Stimulated activated CD8-positive, alpha-beta memory T cell treated with anti-CD3 and anti-CD28 coated beads, Interleukin-15, amount 100 ng/mL, for 24 hours (primary cell): ENCODE measurements at places on chromosomes 7 and 10.

GRCh38 chr7:149716932-149717307 is 56.5 kb downstream of the ZNF467 start:
- DNase-seq, result no peak

- DNase-seq, result no peak
Measured at GRCh38 chr7:2911466-2911865, 67.4 kb upstream of the GNA12 start.

GRCh38 chr7:143046426-143046851 is 5.7 kb upstream of the OR6V1 start:
- DNase-seq, result no peak

- DNase-seq, result no peak
Measured at GRCh38 chr7:72268796-72269195, 143.3 kb downstream of the CALN1 start.

- DNase-seq, result no peak
Measured at GRCh38 chr10:34801097-34801733, 13.9 kb downstream of the PARD3 start.

GRCh38 chr10:29280488-29280840 is 8.4 kb upstream of the LYZL1 start:
- no peak for DNase-seq

DNA sequence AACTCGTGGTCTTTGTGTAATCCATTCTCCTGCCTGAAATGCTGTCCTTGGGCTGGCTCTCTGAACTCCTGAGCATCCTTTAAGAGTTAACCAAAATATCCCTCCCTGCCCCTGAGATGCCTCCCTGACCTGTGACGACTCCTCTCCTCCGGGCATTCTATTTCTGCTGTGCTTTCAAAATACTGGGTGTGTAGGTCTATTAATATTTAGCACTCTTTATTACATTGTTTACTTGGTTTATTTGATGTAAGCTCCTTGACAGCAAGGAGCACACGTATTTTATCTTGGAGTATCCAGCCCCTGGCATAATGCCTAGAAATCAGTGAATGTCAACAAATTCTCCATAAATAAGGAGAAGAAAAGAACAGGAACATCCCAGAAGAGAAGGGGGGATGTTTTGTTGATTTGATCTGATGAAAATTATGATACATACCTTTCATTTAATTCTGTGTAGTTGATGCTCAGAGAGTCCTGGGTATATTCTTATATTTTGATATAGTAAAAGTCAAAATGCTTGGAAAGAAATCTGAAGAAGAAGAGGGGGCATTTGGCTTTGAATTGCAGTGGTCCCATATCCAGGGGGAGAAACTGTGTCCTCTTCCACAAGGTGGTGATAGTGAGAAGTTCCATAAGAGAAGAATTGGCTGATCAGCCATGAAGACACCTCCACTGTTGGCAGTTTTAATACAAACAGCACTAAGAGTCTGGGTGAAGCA is 107.7 kb upstream of the MPP7 start:
- no peak for DNase-seq

GRCh38 chr10:98446151-98446660 is 529 bp downstream of the HPS1 start:
- no peak for DNase-seq

DNA sequence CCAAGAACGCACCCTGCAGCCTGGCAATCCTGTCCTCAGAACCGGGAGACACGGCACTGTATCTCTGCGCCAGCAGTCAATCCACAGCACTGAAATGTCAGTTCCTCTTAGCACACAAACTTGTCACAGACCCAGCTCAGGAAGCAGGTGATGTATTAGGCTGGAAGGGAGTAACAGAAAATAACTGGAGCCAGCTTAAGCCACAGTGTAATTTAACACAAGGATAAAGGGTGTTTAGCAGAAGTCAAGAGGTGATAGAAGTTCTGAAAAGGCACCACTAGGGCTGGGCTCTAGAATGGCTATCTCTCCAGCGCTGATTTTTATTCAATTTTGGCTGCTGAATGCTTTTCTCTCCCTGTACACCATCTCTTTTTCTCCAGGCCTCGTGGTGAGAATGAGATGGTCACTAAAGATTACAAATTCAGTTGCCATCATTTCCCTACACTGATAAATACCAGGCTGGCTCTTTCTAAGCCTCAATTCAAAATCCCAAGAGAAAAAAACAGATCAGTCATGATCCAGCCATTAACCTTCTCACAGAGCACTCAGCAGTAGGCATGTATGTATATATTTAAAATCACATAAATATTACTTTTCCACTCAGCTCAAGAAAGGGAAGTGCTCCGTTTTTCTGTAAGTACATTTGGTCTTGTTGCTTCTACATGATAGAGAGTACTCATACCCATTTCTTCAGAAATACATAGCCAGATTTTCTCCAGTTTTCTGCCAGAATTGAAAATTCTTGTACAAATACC is 102.7 kb upstream of the PRSS1 start:
- DNase-seq, result no peak

DNA sequence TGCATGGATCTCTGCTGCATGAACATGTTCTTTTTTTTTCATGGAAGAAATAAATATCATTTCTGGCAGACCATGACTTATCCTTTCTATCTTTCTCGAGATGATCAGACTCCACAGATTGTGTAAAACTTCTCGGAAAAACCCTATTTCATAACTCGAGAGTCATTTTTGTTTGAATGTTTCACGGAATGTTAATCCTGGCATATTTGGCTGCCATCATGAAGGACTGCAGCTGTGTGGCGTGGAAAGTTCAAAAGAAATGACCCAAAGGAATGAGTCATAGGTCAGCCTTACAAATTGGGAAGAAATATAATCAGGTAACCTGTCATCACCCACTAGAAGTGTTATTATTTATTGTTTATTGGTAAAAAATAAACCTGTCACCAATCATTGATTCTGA is 566.8 kb downstream of the SDK1 start:
- DNase-seq, result no peak

- DNase-seq, result no peak
Measured at GRCh38 chr10:90751107-90751997, 106.5 kb downstream of the HTR7 start.

DNA sequence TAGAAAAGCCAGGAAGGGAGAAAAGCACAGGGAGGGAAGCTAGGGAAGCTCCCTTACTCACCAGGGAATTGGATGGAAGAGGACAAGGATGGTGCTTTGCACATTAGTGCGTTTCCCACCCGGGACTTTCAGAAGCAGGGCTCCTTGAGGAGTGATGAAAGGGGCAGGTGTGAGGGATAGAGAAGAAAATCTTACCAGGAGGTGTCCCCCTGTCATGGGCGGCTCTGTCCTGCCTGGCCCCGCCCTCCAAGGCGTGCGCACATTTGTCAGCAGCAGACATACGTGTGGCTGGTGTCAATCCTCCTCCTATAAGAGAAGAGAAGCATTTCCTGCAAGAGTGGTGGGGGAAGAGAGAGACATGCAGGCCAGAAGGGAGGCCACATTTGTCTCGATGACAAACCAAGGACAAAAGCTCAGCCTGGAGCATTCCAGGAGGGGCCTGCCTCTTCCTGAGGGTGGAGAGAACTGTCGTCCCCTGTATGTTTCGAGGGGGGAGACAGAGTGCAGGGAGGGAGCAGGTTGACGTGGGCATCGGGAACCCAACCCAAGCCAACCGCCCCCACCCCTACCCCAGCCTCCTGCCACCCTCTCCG is 47.4 kb upstream of the COMTD1 start:
- no peak for DNase-seq

DNA sequence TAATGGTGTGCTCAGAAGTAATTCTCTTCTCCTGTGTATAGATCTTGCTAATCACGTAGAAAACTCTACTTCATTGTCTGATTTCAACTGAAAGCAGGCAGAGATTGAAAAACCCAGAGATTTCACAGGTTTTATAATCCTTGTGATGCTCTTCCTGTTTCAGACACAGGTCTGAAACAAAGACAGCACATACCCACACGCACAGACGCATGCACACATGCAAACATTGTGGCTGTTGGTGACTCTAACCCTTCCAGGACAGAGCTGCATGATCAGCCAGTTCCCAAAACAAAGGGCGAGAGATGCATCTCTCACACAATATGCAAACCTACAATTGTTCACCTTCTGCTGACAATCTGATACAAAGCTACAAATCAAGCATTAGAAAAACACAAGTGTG is 11.1 kb upstream of the TFEC start:
- no peak for DNase-seq

- no peak for DNase-seq
Measured at GRCh38 chr10:125448596-125448995, 234.4 kb downstream of the TEX36 start.

DNA sequence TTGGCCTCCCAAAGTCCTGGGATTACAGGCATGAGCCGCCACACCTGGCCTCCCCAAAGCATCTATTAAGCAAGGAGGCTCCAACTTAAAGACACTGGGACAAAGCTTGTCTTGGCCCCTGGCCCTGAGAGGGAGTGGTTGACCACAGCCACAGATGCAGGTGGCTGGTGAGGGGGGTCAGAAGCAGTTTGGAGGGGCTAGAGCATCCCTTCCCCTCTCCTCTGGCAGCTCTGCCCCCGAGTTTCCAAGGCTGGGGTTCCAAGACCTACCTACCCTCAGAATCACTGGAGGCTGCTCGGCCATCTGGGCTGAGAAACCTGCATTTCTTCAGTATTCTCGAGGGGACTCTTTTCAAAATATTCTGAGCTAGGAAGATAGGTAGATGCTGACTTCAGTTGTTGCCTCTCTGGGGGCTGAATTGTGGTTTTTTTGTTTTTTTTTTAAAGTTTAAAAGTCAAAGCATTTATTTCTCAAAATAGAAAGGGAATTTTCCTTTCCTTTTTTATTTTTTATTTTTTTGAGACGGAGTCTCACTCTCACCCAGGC is 32.6 kb downstream of the DDIT4 start:
- no peak for DNase-seq

DNA sequence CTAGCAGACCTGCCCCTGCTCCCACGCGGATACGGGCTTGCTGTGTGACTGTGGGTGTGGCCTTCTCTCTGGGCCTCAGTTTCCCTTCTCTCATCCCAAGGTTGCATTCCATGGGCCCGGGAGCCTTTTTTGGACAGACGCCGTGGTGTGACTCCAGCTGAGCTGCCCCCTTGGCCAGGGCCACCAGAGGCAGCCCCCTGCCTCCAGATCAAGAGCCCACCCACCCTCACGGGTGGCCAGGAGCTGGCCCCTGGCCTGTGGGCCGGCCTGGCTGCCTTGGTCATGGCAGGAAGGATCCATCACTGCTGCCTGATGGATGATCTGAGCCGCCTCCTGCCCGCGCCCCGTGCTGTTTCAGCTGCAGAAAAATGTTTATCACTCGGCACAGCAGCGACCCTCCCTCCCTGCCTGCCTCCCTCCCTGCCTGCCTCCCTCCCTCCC is 27.8 kb upstream of the ELFN1 start:
- DNase-seq, result no peak

GRCh38 chr10:97297556-97298222 is 5.3 kb upstream of the ARHGAP19 start:
- no peak for DNase-seq

DNA sequence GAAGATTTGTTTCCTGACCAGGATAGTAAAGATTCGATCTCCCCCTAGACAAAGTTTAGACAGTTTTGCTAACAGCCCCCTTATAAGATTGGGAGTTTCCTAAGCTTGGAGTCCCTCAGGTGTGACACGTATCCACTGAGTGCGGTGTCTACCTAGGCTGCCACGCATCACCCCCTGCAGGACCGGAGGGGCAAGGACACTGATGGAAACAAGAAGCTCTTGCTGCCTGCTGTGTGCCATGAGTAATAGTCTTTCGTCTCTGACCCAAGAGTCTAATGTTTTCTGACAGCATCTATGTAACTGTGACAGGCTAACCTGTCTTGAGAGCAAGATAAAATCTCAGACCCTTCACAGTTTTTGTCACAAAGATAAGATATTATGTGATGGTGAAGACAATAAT is 173.5 kb downstream of the SEMA3E start:
- DNase-seq, result no peak

GRCh38 chr7:42085531-42085930 is 151.5 kb downstream of the GLI3 start:
- DNase-seq, result no peak

- DNase-seq, result no peak
Measured at GRCh38 chr10:72344932-72345331, 9.8 kb downstream of the DNAJB12 start.

DNA sequence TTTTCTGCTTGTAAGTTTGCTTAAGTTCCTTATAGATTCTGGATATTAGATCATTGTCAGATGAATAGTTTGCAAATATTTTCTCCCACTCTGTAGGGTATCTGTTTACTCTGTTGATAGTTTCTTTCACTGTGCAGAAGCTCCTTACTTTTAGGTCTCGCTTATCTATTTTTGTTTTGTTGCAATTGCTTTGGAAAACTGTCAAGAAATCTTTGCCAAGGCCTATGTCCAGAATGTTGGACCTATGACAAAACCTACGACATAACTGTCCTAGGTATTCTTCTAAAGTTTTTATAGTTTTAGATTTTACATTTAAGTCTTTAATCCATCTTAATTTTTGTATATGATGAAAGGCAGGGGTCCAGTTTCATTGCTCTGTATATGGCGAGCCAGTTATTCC is 27.4 kb downstream of the COA1 start:
- no peak for DNase-seq

DNA sequence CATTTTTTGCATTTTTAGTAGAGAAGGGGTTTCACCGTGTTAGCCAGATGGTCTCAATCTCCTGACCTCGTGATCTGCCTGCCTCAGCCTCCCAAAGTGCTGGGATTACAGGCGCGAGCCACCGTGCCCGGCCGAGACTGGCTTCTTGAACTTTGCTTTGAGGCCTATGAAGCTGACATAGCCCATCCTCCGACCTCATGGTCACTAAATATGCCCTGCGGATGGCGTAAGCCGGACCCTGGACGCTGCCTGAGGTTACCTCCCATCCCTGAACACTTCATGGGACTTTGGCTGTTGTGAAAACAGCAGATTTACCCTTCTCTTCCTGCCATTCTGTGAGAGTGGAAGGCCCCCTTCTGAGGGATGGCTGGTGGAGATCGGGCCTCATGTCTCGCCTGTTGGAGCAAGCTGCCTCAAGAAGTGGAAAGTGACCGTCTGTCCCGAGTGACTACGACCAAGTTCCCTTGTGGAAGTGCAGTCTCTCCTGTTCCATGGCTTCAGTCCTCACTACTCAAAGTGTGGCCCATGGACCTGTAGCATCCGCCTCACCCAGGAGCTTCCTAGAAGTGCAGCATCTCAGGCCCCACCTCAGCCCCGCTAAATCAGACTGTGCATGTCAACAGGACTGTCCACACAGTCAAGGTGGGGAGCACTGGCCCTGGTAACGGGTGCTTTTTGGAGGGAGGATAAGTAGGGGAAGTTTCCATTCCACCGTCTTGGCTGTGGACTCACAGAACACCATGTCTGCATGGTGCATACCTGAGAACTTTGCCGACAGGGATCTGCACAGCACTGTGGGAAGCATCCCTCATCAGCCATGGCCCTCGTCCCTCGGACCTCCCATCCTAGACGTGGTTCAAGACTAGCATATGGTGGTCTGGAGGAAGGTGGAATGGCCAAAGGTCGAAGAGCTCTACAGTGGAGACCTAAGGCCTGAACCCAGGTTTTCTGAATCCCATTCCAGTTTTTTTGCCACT is 210.5 kb upstream of the SHH start:
- no peak for DNase-seq

- no peak for DNase-seq
Measured at GRCh38 chr7:17506596-17506995, 208.1 kb downstream of the AHR start.

GRCh38 chr7:28806841-28807240 is 151.3 kb downstream of the TRIL start:
- no peak for DNase-seq
